ENCODE measurements at places on chromosomes 3 and 15. TPM values are rescaled to one million over a fixed set of nuclear protein-coding genes. Genes with fewer than 3 reads are reported as not detected.

PLSCR2 gene
- not detected for total RNA-seq

OCA2 gene
- total RNA-seq: not detected

CPB1 gene
- not detected for total RNA-seq

HTR3D gene
- total RNA-seq: not detected

GOLGA6L22 gene
- not detected for total RNA-seq

GNAT1 gene
- not detected for total RNA-seq

SPTSSB gene
- total RNA-seq: not detected

P2RY12 gene
- total RNA-seq: 0.46 TPM

CHRD gene
- 1.4 TPM for total RNA-seq

LEKR1 gene
- total RNA-seq: 0.43 TPM

PRSS50 gene
- not detected for total RNA-seq

TTLL13 gene
- 0.14 TPM for total RNA-seq

SLC28A2 gene
- not detected for total RNA-seq
